ENCODE measurements at places on chromosomes 5 and 9. TPM values are rescaled to one million over a fixed set of nuclear protein-coding genes. Genes with fewer than 3 reads are reported as not detected.
A peak's percentile ranks its signal among the peaks of the same experiment; 100 is the strongest.

Gene RAI14
- total RNA-seq: 22.4 TPM

Gene RALGPS1
- 30.7 TPM for total RNA-seq

Gene ABO
- total RNA-seq: 3.9 TPM

Gene EGFLAM
- total RNA-seq: 19.5 TPM

Gene STPG3
- not detected for total RNA-seq

Gene SLC23A1
- not detected for total RNA-seq

Gene LCN2
- total RNA-seq: 38.5 TPM

Gene IL4
- not detected for total RNA-seq

Gene CTSV
- total RNA-seq: 15.4 TPM

Gene UTP15
- 61.6 TPM for total RNA-seq

Gene MCC
- total RNA-seq: 29.4 TPM

Gene PHYHD1
- total RNA-seq: 44.8 TPM

Gene DBH
- total RNA-seq: not detected

Gene ADAMTS13
- 0.88 TPM for total RNA-seq

Gene DMRT3
- 1.8 TPM for total RNA-seq

Gene ARSI
- total RNA-seq: 0.98 TPM

Gene SLC27A4
- 15.8 TPM for total RNA-seq

Gene NUTM2F
- total RNA-seq: not detected

Gene EQTN
- 0.73 TPM for total RNA-seq

Gene INSYN2B
- total RNA-seq: not detected

Gene TAS2R1
- not detected for total RNA-seq

Gene TMEM8B
- total RNA-seq: 7.9 TPM

GRCh38 chr9:132409828-132410528 lies at the start of gene CFAP77:
Gene CFAP77, plus strand, starts transcription at chr9:132410211. Its CDS starts 61 bp downstream, at chr9:132410272.
- no peak for DNase-seq

GRCh38 chr9:27395484-27395921 lies 98.6 kb upstream of the EQTN start:
- DNase-seq: no peak

DNA sequence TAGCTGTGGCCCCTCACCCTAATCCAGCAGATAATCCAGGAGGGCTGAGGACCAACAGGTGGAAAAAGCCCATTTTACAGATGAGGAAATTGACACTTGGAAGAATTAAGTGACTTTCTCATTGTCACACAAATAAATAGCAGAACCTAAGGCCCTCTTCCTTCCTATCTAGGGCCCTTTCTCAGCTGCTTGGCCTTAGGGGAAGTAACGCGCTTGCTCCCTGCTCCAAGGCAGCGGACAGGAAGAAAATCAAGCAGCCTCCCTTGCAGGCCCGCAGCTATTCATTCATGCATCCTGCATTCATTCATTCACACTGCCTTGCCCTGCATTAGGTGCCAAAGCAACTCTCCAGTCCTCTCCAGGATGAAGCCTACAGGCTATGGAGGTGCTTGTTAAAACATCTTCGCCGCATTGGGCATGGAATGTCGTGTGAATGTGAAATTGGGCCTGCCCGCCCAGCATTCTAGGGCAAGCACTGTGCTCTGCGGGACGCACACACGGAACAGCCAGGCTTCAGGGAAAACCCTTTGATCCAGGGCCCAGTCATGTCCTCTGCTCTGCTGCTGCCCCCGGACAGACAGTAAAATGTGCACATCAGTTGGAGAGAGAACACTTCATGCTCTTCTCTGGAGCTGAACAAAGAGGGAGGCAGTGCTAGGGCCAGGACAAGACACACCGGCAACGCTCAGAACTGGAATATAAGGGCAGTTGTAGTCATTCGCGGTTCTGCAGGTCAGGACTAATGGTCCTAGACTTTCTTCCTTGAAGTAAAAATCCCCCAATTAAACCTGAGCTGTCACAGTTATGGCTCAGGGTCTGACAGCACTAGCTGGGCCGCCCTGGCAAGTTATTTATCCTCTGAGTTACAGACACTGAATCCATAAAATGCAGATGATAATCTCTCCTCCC lies 166.0 kb downstream of the COL23A1 start:
- DNase-seq: peak; percentile 72

DNA sequence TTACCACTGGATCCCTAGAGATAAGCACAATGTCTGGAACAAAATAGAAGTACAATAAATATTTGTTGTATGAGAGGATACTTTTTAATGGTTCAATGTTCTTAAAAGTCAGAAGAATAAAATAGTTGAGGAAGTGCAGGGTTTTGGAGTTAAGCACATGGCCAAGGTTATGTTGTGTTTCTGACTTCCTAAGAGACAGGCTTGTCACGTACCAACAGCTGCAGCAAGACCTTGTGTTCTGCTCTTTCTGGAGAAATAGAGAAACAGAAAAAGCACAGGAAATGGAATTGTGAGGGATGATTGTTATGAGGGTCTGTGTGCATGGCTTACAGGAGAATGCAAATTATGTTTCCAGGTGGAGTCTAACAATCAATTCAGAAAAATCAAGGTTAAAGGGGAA lies 12.9 kb downstream of the CARTPT start:
- no peak for DNase-seq

GRCh38 chr5:138952962-138953361 lies 77.8 kb upstream of the LRRTM2 start:
- no peak for DNase-seq

DNA sequence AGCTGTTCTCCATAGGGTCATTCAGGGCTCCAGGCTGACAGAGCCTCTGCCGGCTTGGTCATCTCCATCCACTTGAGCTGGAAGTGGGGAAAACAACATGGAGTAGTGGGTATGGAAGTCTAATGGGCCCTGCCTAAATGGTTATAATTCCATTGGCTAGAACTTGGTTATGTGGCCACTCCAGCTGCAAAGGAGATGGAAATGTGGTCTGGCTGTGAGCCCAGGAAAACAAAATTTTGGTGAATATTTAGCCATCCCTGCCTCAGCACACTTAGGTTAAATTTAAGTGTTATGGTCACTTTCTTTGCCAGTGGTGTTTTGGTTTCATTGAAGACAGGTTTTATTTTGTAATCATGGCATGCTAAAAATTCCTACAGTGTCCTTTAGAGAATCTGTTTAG lies 112.3 kb downstream of the SMARCA2 start:
- no peak for DNase-seq

- no peak for DNase-seq
Measured at GRCh38 chr5:156879665-156880285, 29.7 kb downstream of the PPP1R2B start.

DNA sequence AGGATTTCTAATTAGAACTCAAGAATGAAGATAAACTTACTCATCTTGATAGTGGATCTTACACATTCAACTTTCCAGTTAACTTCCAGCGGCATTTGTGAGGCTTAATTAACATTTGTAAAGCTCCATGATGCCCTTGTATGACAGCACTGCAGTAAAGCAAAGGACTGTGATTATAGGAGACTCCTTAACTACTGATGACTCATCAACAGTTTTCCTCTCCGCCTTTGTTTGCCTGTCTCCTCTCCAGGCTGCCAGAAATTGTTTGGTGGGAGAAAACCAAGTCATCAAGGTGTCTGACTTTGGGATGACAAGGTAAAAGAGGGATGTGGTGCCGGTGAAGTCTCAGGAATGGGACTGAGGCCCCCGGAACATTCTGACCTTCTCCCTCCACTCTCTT lies 20.4 kb upstream of the CYFIP2 start:
- DNase-seq: no peak

- DNase-seq: no peak
Measured at GRCh38 chr5:32827981-32828380, 116.9 kb downstream of the NPR3 start.

DNA sequence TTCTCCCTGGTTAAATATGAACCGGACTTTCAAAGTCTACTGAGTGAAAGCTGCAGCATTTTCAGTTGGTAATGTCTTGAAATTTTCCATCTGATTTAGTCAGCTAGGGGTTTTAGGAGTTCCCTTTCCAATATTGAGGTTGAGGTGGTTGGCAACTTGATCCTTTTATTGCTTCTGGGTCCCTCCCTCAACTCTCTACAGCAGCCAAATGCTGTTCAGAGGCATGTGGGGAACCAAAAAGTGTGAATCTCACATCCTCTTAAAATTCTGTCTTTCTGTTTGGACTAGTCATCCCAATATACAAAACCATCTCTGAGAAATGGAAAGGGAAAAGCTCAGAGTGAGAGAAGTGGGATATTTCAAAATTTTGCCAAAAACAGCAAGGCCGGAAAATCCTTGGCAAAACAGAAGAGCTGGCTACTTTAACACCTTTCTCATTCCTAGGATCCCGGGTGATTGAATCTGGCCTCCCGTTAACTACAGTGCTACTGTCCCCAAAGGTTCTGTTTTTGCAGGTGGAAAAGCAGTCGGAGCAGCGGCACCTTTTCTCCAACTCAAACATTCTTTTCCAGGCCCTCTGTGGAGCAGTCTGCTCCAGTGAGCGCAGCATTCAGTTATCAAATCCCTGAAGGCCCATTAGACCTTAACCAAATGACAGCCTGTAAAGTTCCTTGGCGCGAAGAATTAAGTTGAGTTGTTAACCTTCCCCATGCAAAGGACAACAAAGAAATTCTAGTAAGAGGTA lies 345.9 kb upstream of the NUDT12 start:
- DNase-seq: no peak

- DNase-seq: no peak
Measured at GRCh38 chr9:98763986-98764745, 32.2 kb downstream of the ANKS6 start.

DNA sequence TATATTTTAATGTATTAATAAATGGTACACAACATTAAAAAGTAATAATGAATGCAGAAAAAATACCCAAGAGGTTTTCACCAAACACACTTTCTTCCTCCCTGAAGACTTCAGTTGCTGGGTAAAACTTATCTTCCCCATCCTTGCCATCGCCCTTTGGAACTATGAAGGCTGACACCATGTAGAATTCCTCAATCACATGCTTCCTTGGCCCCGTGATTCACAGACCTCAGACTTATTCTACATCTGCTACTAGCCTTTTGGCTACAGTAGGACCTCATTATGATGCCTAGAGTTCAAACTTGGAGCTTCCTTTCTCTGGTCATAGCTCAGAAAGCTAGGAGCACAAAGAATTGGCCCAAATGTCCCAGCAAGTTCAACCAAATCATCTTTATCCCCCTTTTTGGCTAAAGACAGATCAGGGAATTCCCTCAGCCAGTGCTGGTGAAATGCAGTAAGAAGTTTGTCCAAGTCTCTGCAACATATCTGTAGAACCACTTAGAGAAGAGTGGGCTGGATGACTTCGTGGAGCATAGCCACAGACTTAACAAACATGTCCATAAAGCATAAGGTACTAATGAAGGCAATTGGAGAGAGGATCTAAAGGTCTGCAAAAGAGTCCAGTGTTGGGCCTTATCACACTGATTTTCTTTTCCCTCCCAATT lies 253.5 kb downstream of the SEC61B start:
- DNase-seq: no peak

- no peak for DNase-seq
Measured at GRCh38 chr9:39587844-39588499, 232.5 kb downstream of the SPATA31A1 start.

GRCh38 chr9:109269081-109269480 lies 51.8 kb downstream of the EPB41L4B start:
- no peak for DNase-seq

- no peak for DNase-seq
Measured at GRCh38 chr5:141001844-141002604, 35.7 kb downstream of the PCDHAC2 start.

GRCh38 chr9:114894609-114895433 lies 35.6 kb downstream of the TNFSF8 start:
- no peak for DNase-seq

- DNase-seq: no peak
Measured at GRCh38 chr9:120646948-120647347, 67.0 kb upstream of the CDK5RAP2 start.

- no peak for DNase-seq
Measured at GRCh38 chr5:37326536-37326935, 44.4 kb downstream of the NUP155 start.

DNA sequence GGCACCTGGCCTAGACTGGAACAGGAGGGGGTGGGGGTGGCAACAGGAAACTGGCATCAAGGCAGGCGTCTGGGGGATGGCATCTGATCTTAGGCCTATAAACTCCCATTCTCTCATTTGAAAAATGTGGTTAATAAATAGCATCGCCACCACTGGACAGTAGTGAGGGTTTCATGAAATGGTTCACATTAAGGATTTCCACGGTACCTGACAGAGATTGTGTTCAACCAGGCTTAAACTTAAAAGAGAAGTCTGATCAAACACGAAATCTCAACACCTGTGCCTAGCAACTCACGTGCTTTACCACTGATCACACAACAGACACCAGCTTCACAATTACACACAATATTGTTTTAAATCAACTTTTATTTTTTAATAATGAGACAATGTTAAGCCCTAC lies 3.0 kb downstream of the DENND1A start:
- no peak for DNase-seq

DNA sequence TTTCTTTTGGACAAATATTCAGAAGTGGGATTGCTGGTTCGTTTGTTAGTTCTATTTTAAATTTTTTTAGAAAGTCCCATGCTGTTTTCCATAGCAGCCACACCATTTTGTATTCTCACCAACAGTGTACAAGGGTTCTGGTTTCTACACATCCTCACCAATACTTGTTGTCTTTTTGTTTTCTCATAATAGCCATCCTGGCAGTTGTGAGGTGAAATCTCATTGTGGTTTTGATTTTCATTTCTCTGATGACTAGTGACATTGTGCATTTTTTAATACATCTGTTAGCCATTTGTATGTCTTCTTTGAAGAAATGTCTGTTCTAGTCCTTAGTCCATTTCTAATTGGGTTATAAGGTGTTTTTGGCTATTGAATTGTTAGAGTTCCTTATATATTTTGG lies 214.3 kb downstream of the ARRDC3 start:
- no peak for DNase-seq

- no peak for DNase-seq
Measured at GRCh38 chr5:177109810-177110209, 23.1 kb downstream of the FGFR4 start.

GRCh38 chr9:3398232-3398648 lies 127.6 kb downstream of the RFX3 start:
- DNase-seq: no peak

- peak; percentile 18 for DNase-seq
Measured at GRCh38 chr9:70406434-70406862, 8.0 kb downstream of the KLF9 start.

DNA sequence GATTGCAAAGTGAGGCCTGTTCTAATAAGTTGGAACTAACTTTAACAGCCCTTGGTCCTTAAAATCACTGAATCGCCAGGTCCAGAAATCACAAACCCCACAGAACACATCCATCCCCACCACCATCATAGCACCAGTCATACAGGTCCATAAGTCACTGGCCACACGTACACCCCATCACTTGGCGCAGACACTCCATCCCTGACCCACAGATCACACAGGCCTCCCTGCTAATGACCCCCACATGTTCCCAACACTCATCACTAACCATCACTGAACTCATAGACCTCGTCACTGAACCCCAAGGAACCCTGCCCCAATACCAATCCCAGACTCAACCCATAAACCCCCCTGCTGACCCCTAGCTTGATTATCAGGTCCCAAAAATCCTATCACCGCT lies 41.2 kb upstream of the ZNF300 start:
- DNase-seq: no peak

DNA sequence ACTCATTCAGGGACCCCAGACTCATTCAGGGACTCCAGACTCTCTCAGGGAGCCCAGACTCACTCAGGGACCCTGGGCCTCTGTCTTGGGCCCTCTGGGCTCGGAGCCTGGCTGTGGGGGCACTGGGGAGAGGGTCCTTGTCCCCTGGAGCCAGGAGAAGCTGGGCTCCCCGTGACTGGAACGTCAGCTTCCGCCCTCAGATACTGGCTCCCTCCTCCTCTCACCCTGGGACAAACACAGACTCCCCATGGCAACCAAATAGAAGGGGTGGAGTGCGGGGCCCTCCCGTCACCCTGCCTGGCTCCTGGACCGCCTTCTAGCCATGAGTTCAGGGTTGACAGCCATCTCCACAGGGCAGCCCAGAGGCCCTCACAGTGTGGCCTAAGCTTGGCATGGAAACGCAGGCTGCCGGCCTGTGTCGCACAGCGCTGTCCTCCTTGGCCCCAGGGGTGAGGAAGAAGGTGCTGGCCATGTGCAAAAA lies 27.6 kb downstream of the ZDHHC11B start:
- DNase-seq: peak; percentile 54

Measured in breast epithelium (tissue), 4 donors.